KBM-7 (cell line): ENCODE measurements at places on chromosomes 2 and 18.
A peak's percentile ranks its signal among the peaks of the same experiment; 100 is the strongest.

DNA sequence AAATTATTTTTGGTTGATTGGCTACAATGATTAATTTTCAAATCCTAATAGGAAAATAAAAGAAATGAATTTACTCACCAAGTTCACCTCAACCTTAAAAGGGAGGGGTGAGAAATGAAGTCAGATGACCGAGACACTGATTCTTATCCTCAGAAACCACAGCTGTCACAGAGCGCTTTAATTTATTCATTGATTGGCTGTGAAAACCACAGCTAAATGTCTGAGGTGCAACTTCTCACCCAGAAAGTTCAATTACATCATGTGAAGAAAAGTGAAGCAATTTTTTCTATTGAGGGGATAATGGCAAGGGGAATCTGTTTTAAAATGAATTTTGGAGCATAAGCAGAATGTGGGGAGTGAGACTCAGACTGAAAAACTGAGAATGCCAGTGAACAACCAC, 128.4 kb downstream of the RNF152 start:
- peak; percentile 26 for DNase-seq

- no peak for DNase-seq
Measured at GRCh38 chr2:239928391-239929350, 96.5 kb downstream of the NDUFA10 start.

- DNase-seq = no peak
Measured at GRCh38 chr2:240467149-240467642, 31.7 kb downstream of the GPC1 start.

GRCh38 chr18:63271148-63271547, 48.4 kb downstream of the BCL2 start:
- no peak for DNase-seq

GRCh38 chr2:238865015-238865719, 17.3 kb downstream of the TWIST2 start:
- DNase-seq = no peak

DNA sequence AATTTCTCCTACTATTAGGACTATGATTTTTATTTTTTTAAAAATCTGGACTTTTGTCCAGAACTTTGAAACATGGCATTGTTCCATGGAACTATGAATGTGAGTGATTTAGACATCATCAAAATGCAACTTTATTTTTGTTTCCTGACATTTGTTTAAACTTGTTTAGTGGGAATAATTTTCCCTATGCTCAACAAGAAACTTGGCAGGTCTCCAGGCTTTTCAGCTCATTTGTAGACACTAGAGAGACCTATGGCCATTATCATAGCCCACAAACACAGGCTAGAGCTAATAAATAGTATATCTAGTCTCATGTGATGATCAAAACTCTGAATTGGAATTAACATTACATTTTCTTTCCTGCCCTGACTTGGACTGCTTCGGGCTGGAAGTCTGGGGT, 145.1 kb upstream of the CELF4 start:
- DNase-seq = no peak

- no peak for DNase-seq
Measured at GRCh38 chr18:78611869-78612268, 367.7 kb upstream of the SALL3 start.

DNA sequence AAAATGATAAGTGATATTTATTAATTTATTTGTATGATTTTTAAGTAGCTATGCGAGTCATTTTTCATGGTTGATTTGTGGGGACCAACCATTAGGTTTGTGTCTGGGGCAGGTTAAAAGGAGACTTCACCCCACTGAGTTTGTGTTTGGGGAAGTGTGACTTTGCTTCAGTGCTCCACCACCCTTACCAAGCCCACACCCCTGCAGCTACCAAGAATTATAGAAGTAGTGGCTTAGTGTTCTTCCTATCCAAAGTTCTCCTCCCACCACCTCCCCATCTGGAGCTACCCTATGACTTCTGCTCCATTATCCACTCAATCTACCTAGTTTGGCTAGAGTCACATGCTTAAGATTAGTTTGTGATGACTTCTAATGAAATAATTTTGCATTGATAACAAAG, 182.1 kb upstream of the ZEB2 start:
- DNase-seq = peak; percentile 79

DNA sequence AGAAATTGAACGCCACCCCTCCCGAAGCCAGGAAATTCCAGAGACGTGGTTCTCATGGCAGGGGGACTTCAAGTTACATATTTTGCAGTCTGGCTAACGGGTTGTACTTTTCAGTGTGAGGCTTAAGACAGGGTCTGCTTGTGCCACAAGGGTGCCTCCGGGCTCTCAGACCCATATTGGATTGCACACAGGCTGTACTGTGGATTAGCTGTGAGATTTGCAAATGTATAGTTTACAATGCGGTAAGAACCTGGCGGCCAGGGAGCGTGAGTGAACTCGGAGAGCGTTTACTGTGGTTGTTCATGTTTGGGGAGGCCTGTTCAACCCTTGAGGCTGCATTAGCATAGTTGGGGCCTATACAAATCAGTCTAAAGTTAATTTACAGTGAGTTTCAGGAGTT, 143.9 kb upstream of the SIX2 start:
- no peak for DNase-seq

DNA sequence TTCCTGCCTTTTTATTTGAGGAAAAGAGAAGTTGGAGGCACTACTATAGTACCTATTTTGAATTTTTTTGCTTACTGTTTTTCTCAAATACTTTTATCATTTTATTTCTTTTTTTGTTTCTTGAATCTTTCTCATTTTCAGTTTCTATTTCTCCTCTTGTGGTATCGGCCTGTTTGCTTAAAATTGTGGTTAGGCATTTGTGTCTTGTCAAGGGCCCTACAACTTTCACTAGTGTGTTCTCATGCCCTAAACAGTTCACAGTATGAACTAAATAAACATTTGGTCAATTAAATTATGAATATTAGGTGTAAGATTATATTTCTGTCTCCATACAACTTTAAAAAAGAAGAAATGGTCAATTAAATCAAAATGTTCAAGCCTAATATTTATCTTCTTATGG, 613.5 kb downstream of the MBD2 start:
- DNase-seq = no peak

GRCh38 chr2:241209271-241209670, 20.8 kb downstream of the ANO7 start:
- DNase-seq = no peak

GRCh38 chr2:136486115-136486514, 279.2 kb upstream of the THSD7B start:
- DNase-seq = no peak

- no peak for DNase-seq
Measured at GRCh38 chr2:70927138-70927537, 8.6 kb upstream of the ATP6V1B1 start.

- DNase-seq = no peak
Measured at GRCh38 chr18:74294526-74294925, 2.8 kb upstream of the CYB5A start.

- DNase-seq = no peak
Measured at GRCh38 chr18:44959013-44959412, 278.3 kb downstream of the SETBP1 start.

DNA sequence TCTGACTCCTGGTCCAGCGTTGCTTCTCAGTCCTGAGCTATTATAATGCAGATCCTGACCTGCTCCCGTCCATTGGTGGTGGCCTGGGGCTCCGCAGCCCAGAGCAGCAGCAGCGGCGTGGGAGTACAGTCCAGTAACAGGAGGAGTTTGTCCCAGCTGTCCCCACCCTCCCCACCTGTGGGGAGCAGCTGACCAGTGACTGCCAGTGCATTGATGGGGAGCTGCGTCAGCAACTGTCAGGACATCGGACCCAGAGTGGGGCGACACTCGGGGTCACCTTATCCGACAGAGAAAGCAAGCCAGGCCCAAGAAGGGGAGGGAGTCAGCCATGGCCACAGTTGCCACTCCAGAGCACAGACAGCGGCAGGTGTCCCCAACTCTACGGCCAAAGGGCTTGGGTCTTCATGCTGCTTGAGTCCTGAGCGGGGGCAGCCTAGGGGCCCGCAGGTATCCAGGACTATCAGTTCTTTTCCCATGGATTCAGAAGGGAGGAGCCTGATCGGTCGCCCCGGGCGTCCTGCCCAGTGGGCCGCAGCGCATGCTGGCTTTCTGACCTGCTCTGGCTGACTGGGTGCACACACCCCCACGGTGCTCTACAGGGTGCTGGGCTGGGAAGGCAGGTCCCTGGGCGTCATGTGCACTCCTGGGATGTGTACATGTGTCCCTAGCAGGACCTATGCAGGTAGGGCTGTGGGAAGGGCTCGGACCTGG, 29.7 kb downstream of the DNMT3A start:
- no peak for DNase-seq
